ENCODE measurements at places on chromosomes 12 and 14.

GRCh38 chr12:117100251-117100650 lies 1.0 kb upstream of the TESC start:
- DNase-seq = no peak

DNA sequence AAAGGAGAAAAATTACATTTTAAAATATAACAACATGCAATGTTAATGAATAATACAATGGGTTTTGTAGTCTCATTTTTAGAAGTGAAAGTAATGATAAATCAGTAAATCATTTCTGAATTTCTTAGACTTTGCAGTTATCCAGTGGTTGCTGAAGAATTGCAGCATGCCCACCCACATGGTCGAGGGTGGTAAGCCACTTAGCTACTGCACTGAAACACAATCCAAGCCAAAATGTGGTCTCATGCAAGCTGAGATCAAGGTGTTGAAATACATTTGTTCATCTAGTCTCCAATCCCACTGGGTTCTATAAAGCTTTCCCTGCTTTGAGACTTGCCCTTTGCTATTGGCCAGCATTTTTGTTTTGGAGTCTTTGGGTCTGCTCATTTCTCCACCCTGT lies 247.9 kb downstream of the NELL2 start:
- DNase-seq = no peak

GRCh38 chr12:76340680-76341435 lies 7.4 kb downstream of the BBS10 start:
- DNase-seq = no peak

DNA sequence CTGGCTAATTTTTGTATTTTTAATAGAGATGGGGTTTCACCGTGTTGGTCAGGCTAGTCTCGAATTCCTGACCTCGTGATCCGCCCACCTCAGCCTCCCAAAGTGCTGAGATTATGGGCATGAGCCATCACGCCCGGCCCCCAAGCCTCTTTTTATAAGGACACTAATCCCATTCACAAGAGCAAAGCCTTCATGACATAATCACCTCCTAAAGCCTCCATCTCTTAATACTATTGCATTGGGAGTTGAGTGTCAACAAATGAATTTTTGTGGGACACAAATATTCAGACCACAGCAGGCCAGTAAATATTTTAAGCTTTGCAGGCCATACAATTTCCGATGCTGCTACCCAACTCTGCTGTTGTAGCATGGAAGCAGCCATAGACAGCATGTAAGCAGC lies 10.9 kb downstream of the RNF212B start:
- DNase-seq = no peak

DNA sequence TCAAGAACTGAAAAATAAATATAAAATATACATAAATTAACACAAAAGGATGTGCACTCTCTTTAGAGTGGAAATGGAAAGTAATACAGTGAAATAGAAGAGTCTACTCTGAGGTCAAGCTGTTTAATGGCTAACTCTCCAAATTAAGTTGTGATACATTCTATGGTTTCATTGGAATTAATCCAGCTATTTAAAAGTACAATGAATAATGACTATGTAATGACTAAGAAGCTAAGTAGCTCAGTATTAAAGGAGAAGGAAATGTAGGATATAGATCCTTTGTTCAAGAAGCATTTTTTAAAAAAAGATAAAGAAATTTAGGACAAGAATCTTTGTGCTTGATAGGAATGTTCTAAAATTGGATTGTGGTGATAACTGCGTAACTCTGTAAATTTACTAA lies 85.3 kb downstream of the LRP6 start:
- no peak for DNase-seq

DNA sequence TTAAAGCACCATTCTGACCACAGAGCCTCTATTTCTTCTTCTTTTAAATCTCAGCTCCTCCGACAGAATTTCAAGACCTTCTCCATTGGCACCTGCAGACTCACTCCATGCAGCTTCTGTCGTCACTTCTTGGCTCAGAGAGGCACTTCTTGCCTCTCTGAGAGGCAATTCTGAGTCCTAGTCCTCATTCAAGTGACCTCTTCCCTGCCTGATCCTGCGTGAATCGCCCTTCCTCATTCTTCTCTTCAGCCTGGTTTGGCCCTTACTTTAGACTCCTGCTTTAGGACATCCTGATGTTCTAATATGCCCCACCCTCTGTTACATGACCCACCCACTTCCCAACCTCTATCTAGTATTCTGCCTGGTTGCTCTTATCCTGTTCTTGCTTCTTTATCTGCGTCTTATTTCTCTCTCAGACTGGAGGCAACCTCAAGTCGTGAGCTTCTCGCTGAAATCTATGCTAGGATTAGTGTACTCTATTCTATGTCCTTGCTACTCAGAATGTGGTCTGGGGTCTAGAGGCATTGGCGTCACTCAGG lies 55.6 kb upstream of the CISTR start:
- no peak for DNase-seq

DNA sequence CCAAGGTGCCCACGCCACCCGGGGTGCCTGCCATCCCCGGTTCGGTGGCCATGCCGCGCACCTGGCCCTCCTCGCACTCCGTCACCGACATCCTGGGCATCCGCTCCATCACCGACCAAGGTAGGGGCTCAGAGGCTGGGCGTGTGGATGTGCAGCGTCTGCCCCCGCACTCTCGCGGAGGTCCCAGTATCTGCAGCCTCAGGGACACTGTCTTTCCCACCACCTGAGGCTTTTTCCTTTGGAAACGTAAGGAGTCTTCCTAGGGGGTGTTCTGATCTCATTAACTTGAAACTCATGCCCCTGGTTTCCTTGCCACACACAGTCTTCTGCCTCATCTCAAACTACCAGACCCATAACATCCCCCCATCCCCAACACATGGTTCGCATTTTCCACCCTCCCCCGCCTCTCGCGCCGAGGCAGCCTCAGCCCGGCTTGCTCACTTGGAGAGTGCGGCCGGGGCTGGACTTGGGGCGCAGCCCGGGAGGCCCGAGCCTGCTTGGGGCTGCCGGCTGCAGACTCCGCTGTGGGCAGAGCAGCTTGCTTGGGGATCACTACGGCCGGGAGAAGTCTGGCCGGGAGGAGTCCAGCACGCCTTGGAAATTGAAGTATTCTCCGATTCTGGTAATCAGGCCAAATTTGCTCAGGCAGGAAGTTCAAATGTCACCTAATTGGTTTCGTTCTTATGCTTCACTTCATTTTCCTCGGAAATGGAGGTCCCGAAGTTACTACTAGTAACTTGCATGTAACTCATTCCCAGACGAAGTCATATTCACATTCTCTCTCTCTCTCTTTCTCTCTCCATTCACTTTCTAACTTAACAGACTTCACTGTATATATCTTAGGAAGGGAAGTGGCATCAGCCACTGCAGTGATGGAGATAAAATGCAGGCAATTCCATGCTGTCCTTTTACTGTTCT lies 2.0 kb downstream of the PAX9 start:
- no peak for DNase-seq

- no peak for DNase-seq
Measured at GRCh38 chr12:8453796-8454195, 2.0 kb upstream of the CLEC6A start.

- no peak for DNase-seq
Measured at GRCh38 chr12:104218935-104219334, 3.4 kb downstream of the TXNRD1 start.

GRCh38 chr12:53099071-53099882 lies 1.8 kb downstream of the IGFBP6 start:
- DNase-seq = peak; percentile 90

DNA sequence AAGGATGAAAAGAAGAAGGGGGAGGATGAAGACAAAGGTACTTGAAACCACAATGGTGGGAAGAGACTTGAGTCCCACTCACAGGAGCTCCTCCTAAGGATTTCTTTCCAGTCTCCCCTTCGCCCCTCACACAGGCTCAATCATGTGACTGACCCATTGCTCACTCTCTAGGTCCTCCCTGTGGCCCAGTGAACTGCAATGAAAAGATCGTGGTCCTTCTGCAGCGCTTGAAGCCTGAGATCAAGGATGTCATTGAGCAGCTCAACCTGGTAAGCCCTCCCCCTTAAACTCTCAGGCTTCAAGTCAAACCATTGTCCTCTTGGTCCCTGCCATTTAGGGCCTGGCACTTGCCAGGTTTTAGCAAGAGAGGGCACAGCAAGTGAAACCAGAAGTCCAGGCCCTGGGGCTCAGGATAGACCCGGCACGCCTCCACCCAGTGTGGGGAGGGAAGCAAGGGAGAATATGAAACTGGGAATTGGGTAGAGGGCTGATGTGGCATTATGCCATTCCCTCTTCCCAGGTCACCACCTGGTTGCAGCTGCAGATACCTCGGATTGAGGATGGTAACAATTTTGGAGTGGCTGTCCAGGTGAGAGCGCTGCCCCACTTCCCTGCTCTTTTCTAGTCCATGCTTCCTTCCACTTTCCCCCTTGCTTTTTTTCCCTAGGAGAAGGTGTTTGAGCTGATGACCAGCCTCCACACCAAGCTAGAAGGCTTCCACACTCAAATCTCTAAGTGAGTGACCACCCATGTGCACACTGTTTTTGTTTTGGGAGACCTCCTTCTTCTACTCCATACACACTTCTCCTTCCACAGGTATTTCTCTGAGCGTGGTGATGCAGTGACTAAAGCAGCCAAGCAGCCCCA lies 1.8 kb downstream of the PSME1 start:
- no peak for DNase-seq

DNA sequence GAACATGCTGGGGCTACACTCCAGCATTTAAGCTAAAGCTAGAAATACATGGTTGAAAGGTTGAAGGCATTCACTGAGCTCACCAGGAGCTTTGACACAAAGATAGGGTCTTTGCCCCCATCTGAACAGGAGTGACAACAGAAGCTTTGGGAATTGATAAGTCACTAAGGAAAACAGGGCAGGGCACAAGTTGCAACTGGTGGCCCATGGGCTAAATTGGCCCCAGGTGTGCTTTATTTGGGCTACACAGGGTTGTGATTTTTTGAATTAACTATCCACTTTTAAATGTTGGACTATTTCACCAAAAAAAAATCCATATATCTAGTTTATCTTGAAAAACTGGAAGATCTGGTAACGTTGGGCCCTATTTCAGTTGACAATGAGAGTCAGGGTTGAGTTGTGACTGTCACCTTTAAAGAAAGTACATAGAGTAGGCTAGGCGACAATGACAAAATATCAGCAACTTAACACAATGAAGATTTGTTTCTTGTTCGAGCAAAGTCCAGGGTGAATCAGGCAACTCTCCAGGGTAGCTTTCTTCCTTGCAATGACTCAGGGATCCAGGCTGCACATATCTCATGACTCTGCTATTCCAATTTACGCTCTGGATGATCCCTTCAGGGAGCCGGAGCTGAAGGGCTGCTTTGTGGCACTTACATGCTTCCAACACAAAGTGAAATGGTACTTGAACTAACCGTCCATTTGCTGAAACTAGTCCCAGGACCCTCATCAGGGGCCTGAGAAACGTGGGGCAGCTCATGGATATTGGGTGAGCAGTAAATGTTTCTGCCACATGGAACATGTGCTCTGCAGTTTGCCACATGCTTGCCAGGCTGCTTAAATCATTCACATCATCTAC lies 13.3 kb upstream of the EIF4B start:
- no peak for DNase-seq

GRCh38 chr12:106110626-106111300 lies 28.0 kb downstream of the NUAK1 start:
- DNase-seq = no peak

GRCh38 chr14:29857551-29857950 lies 70.1 kb downstream of the PRKD1 start:
- no peak for DNase-seq

DNA sequence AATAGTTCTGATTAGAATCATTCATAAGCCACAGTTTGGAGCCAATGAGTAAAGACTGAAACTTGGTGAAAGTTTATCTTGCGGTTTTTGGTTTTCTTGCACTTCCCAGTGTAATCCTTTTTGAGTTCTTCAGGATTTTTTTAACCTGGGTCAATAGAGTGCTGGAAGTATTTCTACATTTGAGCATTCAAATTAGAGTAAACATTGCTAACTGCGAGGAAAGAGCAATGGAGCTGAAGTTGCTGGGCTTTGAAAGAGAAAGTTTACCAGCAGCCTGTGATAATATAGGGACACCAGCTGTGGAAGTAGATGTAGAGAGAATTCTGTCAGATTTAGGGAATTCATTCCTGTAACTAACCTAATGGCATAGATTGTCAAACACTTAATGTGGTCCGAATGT lies 30.3 kb downstream of the ANO6 start:
- DNase-seq = no peak

DNA sequence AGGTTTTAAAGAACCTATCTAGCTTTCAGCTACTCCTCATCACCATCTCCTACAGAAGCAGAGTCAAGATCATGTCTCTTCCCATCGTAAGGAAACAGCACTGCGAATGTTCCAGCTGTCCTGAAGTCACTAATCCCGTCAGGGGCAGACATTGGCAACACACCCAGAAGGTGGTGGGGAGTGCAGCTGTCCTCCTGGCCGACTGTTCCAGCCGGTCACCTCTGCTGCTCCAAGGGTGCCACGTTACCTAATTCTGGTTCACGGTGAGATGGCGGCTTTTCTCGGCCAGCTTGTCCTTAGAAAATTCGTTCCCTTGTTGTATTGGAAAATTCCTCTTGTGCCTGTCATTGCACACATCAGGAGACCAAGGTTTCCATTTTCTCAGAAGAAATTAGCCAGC lies 196.2 kb downstream of the ZFP36L1 start:
- no peak for DNase-seq

Data from activated CD4-positive, alpha-beta T cell treated with anti-CD3 and anti-CD28 coated beads, Interleukin-2, amount 50 U/mL, for 4 hours (primary cell).